ENCODE measurements at places on chromosomes 1 and 21.

DNA sequence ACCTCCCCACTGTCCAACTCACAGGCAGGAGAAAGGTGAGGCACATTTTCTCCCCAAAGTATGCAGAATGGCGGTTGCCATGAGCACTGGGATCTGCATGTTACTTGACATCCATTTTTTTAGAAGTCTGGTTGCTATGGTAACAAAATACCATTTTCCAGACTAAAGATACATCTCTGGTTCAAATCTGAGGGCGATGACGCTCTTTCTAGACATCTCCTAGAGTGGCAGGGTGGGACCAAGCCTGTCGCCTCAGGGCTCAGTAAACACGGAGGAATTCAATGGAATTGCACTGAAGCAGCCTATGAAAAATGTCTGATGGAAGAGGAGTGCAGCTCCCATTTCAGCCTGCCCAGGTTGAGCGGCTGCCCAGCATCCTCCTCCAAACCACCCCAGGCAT is 21.5 kb upstream of the FAM43B start:
- no peak for DNase-seq

DNA sequence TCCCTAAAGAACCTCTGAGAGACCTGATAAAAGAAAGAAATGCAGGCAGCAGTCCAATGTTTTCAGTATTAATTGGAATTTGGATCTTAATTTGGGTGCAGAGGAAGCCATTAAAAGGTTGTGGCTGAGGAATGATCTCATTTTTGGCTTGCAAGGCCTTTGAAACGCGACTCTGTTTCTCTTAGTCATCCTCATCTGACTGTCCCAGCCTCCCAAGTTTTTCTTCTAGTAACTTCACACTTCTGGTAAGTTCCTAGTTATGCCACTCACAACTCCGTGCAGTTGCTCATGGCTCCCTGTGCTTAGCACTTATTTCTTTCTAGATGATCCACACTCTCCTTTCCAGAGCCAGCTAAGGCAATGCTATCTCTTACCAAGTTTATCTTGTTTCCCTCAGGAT is 147.4 kb upstream of the USP24 start:
- DNase-seq = no peak

GRCh38 chr1:43711049-43711448 is 3.7 kb downstream of the ST3GAL3 start:
- DNase-seq = no peak

DNA sequence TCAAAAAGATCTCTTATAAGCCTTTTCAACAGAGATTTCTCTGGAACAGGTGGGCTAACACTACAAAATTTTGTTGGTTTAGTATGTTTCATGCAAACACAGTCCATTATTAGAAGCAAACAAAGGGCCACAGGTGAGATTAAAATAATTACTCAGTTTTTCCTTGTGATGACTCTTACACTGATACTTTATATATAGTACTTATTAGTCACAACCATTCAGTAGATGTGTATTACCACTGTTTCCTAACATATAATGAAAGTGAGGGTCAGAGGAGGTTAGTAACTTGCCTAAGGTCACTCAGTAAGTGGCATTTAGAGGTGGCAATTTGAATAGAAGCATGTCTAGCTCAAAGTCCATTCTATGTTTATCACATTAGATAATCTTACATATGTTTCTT is 44.2 kb downstream of the CYYR1 start:
- no peak for DNase-seq

DNA sequence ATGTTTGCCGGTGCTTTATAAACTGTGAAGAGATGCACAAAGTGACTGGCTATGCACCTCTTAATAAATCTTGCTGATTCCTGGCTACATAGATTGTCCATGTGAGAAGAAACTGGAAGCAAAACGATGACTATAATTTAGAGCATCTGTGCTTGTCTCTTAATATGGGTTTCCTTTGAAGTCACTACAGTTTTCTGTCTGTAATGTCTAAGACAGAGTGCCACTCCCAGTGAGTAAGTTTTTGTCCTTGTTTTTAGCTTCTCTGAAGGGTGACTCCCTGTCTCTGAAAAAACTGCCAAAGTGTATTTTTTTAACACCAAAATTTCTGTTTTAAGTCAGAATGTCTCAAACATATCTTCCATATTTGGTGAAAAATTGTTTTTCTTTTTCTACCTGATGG is 175.1 kb downstream of the FASLG start:
- DNase-seq = no peak

DNA sequence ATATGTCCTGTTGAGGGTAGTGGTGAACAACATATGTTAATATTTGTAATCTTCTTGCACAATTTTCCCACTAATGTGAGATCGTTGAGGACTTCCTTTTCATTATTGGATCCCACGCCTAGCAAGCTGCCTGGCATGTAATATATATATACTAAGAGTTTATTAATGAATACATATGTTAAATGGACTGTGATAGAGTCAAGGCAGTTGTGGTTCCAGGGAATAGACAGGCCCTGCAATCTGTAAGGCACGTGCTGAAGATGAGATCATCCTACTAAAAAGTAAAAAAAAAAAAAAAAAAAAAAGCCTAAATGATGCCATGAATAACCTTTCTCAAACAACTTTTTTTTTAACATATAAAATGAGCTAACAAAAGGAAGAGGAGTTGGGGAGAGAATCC is 28.9 kb downstream of the PLPPR5 start:
- DNase-seq = no peak

- DNase-seq = no peak
Measured at GRCh38 chr1:18353528-18353927, 127.2 kb upstream of the KLHDC7A start.

GRCh38 chr21:31901315-31901714 is 28.5 kb downstream of the HUNK start:
- no peak for DNase-seq

GRCh38 chr1:145708063-145708462 is 895 bp upstream of the PDZK1 start:
- no peak for DNase-seq

- DNase-seq = no peak
Measured at GRCh38 chr21:22536509-22536908, 1538.3 kb downstream of the NCAM2 start.

DNA sequence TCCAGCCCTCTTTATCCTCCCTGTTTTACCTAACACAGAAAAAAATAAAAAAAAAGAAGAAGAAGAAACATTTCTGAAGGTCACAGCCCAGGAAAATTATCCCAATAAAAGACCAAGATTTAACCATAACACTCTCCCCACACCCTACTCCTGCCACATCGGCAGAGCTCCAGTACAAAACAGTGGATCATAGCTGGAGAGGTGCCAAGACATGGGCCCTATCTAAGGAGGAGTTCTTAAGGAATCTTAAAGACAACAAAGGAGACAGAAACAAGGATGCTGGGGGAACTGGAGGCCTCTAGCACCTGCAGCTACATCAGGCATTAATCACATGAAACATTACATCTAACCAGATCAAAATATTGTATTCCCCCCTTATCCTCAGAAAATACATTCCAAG is 432.8 kb downstream of the MATN1 start:
- DNase-seq = no peak

GRCh38 chr21:16594191-16594590 is 864.4 kb downstream of the USP25 start:
- DNase-seq = no peak

- no peak for DNase-seq
Measured at GRCh38 chr1:115056395-115056798, 26.8 kb downstream of the TSHB start.

- DNase-seq = no peak
Measured at GRCh38 chr21:33732038-33732437, 89.7 kb downstream of the ITSN1 start.

DNA sequence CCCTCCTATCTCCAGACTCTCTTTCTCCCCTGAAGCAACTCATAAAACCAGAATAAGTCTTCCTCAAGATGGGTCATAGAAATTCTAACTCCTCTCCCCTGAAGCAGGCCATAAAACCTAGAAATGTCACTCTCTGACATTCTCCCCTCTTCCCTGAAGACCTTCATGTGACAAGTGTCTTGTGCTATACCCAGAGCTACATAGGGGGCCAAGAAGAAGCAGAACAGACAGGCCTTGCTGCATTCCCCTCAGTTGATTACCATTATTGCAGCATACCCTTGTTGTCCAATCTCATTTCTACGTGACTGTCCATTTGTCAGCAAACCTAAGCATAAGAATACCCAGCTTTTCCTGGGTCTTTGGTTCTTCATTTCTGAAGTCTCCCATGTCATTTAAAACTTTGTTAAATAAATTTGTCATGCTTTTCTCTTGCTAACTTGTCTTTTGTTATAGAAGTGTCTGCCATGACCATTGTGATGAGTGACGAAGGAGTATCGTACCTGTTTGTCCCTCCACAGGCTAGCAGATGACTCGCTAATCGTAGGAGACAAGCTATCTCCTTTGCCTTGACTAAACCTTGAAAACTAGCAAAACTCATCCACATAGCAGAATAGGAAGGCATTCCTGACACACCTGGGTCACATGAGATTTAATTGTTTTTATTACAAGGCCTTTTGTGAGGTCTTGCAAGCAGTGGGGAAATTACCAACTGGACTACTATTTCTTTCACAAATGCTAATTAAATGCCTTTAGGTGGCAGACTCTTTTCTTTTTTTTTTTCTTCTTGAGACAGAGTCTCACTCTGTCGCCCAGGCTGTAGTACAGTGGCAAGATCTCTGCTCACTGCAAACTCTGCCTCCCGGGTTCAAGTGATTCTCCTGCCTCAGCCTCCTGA is 39.4 kb upstream of the ZNF326 start:
- no peak for DNase-seq

DNA sequence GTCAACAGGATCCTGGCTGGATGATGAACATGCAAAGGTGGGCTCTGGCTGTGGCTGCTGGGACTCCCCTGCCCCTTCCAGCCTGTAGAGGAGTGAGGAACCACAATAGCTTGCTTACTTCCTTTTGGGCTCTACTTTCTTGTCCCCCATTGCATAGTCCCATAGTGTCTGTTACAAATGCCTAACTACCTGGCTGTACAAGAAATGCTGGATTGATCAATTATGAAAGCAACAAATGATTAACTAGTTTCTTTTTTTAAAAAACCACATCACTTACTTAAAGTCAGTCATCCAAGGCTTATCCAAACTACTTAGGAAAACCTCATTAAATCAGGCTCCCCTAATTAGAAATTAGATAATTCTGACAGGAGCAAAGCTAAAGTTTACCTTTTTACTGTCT is 514.1 kb upstream of the PKN2 start:
- no peak for DNase-seq

DNA sequence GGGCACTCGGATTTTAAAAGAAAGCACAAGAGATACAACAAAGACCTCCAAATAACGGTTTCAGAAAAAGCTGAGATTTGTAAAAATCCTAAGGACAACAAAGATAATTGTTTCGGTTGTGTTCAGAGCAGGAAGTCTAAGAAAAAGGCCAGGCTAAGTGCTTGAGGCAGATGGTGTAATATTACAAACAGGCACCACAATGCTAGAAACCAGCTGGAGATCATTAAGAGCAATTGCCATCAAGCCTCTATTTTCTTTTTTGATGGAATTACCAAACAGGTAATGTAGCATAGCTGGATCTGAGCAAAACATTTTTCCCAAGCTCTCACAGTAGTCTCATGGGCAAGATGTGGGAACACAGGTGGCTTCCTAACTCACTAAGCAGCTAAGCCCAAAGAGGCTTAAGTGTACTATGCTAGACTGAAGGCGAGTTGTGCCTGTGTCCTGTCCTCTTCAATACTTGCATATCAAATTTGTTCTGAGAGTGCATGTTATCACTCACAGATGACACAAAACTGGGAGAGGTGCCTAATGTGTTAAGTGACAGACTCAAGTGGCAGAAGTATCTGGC is 161.6 kb downstream of the GLUL start:
- DNase-seq = no peak

Measured in coronary artery (tissue), 2 donors.